ENCODE measurements at places on chromosomes 1 and 21. TPM values are rescaled to one million over a fixed set of nuclear protein-coding genes. Genes with fewer than 3 reads are reported as not detected.

SPSB1 gene
- 98.4 TPM for total RNA-seq

SPRR2E gene
- total RNA-seq, result not detected

PRKACB gene
- 32.8 TPM for total RNA-seq

C1QTNF12 gene
- total RNA-seq, result 0.79 TPM

GUCA2B gene
- not detected for total RNA-seq

LY9 gene
- total RNA-seq, result not detected

KRTAP23-1 gene
- not detected for total RNA-seq

HES2 gene
- 4.3 TPM for total RNA-seq

FOXO6 gene
- total RNA-seq, result 0.11 TPM
